SW 1271 (cell line): ENCODE measurements at places on chromosomes 7 and 10.

DNA sequence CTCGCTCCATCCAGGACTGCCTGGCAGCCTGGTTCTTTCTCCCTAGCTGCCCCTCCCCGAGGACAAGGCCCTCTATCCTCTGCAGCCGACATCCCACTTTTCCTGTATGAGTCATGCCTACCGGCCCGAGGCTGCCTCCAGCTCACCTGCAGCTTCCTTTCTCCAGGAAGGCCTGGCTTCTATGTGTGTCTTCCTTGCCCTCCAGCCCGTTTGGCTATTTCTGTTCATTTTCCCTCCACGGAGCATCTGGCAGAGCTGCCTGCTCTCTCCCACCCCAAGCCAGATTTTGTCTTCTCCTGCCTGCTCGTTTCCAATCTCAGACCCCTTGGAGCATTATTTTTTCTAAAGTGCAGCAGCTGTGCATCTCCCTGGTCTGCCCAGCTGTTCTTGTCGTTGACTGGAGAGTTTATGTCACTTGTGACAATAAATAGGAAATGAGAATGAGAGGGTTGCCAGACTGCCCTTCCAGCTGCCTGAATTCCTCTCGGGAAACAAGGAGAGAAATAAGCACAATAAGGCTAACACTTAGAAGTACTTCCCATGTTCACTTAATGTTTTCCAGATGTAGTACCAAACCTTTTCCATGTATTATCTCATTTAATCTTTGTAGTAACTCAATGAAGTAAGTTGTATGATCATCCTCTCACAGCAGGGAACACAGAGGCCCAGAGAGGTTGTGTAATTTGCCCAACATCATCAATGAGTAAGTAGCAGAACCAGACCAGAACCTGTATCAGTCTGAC, 19.7 kb downstream of the UBTD1 start:
- DNase-seq, result peak; percentile 20

GRCh38 chr10:110274072-110274627, 30.6 kb downstream of the SMNDC1 start:
- DNase-seq, result no peak

DNA sequence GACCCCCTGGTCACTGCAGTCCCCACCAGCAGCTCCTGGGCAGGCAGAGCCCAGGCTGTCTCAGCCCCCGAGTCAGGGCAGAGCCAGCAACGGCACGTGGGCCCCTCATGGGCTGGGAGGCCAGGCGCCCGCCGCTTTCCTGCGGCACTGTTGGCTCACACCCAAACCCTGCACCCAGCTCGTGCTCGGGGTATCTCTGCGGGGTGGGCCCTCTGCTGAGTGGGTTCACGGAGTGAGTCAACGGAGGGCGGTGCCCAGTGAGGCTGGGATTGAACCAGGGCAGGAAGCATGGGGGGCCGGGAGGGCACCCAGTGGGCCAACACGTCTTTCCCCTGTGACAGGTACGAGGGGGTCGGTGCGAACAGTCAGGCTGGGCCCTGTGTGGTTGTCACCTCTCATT, 28.9 kb downstream of the ADAP1 start:
- DNase-seq, result no peak

DNA sequence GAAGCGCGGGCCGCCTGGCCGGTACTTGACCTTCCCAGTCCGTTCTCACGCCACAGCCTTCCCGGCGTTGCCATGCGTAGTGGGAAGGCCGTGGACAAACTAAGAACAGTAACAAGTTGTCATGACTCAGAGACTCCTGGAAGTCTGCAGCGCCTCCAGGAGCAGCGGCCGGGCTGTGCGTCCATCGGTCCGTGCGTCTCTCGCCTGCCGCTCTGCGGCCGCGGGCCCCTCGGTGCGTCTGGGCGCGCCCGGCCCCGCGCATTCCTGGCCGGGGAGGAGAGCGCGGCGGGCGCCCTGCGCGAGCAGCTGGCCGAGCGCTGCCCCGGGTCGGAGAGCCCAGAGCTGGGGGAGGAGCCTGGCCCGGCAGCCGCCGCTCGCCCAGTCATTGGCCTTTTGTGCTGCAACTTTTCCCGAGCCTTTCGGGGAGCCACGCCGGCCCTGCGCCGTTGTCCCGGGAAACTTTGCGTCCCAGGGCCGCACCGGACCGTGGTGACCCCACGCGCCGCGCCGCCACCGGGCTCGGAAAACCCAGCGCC, 123.7 kb downstream of the TACC2 start:
- DNase-seq, result peak; percentile 49

- DNase-seq, result no peak
Observed at GRCh38 chr10:10293481-10293951, 724.2 kb upstream of the CELF2 start.

GRCh38 chr7:34501156-34501555, 156.9 kb upstream of the NPSR1 start:
- DNase-seq, result no peak

GRCh38 chr10:35352512-35352911, 16.2 kb downstream of the CCNY start:
- DNase-seq, result no peak

DNA sequence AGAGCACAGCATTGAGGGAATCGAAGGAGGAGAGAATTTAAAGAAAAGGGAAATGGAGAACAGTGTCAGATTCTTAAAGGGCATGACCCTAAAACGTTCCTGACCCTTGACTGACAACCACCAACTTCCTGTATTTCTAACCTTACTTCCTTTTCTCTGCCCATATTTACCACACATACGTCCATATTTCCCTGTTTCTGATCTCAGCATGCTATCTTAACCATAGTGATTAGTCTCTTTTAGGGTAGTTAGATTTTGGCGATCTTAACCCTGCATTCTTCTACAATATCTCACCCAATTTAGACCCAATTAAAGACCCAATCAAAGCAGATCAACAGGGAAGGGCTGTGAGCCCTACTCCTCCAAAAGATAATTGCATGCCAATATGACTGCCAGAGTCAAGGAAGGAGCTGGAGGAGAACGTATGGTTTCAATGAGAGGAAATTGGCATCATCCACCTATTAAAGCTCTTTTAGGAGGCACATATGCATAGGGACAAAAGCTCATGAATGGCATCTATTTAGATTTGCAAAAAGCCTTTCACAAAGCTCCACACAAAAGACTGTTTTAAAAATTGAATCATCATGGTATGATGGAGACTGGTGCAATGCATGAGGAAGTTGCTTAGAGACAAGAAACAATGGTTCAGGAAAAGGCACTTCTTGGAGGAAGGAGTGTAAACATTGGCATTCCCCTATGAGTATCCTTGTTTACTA, 49.0 kb upstream of the ARHGAP12 start:
- DNase-seq, result no peak

DNA sequence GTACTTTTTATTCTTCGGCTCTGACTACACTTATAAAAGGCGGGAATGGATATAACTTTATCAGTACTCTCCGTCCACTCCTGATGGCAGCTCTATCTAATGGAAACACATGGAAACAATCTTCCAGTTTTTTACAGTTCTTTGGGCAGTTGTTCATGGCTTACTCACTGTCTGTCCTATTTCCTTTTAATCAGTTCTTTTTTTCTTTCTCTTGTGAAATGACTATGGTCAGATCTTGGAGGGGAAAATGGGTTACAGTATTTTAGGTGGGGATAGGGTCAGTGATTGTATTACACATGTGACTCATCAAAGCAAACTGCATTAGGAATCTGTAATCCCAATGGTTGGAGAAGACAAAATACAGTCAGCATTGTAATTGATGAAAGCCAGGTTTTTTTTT, 112.4 kb downstream of the BICC1 start:
- no peak for DNase-seq

- DNase-seq, result no peak
Observed at GRCh38 chr7:16561943-16562342, 35.3 kb downstream of the LRRC72 start.

DNA sequence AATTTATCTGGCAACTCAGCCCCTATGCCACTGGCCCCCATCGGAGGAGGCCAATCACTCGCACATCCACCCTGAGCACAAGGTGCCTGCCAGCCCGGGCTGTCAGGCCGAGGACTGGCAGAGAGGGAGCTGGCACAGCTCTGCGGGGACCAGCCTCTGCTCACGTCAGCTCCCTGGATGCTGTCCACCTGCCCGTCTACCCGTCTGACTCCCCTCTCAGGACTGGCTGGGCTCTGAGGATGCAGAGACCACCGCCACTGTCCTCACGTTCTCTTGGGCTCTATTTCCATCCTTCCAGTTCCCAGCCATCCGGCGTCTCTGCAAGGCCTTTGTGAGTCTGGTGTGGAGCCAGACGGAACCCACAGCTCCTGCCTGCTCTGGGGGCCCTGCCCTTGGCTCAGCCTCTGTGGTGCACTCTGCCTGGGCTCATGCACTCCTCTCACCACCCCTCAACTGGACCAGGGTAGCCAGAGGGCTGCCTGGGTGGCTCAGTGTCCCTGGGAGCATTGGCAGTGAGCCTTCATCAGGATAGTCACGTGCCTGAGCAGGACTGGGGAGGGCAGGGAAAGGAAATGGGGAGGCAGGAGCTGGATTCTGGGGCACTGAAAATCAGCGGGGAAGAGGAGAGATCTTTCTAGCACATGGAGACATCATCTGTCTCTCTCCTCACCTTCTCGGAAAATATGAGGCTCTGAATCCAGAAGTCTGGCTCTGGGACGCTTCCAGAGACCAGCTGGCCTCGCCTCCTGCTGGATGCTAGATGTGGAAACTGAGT, 38.0 kb upstream of the PCBD1 start:
- no peak for DNase-seq

DNA sequence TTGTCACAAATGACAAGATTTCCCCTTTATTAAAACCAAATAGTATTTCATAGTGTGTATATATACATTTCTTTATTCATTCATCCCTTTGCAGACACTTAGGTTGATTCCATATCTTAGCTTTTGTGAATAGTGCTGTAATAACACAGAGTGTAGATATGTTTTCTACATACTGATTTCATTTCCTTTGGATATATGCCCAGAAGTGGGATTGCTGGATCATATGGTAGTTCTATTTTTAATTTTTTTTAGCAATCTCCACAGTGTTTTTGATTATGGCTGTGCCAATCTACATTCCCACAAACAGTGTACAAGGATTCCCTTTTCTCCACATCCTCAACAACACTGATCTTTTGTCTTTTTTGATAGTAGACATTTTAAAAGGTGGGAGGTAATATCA, 46.4 kb downstream of the CSTF2T start:
- DNase-seq, result no peak

GRCh38 chr10:19580691-19581090, 235.5 kb upstream of the PLXDC2 start:
- no peak for DNase-seq

- no peak for DNase-seq
Observed at GRCh38 chr10:120557311-120557710, 100.3 kb downstream of the PLPP4 start.

DNA sequence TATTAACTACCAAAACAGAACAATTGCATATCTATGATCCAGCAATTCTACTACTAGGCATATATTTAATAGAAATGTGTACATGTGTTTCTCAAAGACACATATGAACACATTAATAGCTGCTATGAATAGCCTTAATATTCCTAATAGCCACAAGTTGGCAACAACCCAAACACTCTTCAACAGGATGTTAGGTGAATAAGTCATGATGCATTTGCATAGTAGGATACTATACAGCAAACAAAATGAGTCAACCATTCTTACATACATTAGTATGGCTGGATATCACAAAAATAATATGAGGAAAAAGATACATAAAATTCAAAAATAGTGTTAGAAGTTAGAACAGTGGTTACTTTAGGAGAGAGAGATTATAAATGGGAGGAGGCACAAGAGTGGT, 26.8 kb upstream of the ZNF746 start:
- DNase-seq, result no peak

GRCh38 chr7:130365511-130366441, 14.5 kb upstream of the CPA1 start:
- no peak for DNase-seq

DNA sequence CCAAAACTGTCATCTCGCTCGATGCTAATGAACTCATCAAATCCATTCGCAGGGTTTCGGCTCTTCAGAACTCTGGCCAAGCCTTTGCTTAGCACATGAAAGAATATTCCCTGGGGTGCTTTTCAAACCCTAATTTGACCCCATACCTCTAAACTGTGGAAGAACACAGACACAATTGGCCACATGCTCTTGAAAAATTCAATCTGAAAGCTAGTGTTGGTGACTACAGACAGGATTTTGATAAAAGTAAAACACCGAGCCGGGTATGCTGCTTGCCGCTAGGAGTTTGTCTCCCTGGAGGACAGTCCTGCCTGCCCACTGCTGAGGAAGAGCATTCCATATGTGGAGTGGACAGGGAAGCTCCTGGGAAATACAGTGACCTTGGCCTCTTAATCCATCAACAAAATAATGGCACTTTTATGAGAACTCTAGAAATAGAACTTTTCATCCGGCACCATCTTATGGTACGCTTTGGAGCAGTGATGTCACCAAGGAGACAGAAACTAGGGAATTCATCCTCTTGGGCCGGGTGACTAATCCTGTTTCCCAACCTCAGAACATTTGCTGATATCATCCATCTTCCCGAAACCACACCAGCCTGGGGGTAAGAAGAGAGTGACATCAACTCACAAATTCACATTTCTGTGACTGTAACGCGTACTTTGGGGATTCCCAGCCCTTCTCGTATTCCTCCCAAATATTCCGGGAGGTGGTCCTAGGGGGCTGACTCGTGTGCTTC, 34.2 kb downstream of the MTURN start:
- no peak for DNase-seq

GRCh38 chr7:67913604-67914003, 917.0 kb downstream of the TYW1 start:
- DNase-seq, result no peak

- DNase-seq, result peak; percentile 30
Observed at GRCh38 chr7:133230591-133231194, 22.2 kb upstream of the EXOC4 start.

GRCh38 chr10:70324951-70325781, 41.4 kb upstream of the NPFFR1 start:
- no peak for DNase-seq

GRCh38 chr7:48041653-48041970, 6.3 kb downstream of the C7orf57 start:
- DNase-seq, result no peak

- no peak for DNase-seq
Observed at GRCh38 chr10:93417266-93417665, 64.9 kb downstream of the MYOF start.

GRCh38 chr7:108016841-108017775, 14.1 kb upstream of the LAMB1 start:
- peak; percentile 56 for DNase-seq

GRCh38 chr10:24006741-24007140, 202.2 kb upstream of the KIAA1217 start:
- DNase-seq, result no peak

DNA sequence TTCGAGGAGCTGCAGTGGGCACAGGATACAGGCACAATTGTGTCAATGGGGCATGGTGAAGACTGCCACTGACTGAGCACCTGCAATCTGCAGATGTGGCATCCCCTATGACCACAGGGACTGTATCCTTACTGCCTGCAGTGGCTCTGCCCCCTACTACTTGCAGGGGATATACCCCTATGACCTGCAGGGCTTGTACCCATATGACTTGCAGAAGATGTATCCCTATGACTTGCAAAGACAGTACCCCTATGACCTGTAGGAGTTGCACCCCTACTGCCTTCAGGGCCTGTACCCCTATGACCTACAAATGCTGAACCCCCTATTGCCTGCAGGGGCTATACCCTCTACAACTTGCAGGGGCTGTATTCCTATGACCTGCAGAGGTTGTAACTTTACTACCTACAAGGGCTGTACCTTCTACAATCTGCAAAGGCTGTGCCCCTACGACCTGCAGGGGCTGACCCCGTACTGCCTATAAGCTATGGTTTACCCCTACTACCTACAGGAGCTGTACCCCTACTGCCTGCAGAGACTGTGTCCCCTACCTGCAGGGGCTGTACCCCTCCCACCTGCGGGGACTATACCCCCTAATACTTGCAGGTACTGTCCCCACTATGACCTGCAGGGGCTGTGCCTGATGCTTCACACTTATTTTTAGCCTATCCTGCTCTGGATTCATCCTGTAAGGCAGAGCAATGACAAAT, 65.9 kb upstream of the ADAM12 start:
- no peak for DNase-seq
